ENCODE measurements at places on chromosomes 16 and 17.
A peak's percentile ranks its signal among the peaks of the same experiment; 100 is the strongest.

- DNase-seq: no peak
Observed at GRCh38 chr17:60095381-60095780, 16.7 kb upstream of the HEATR6 start.

GRCh38 chr16:68021490-68021889, 1.5 kb downstream of the DDX28 start:
- DNase-seq: no peak

GRCh38 chr17:1180958-1181752, 1.4 kb upstream of the ABR start:
- no peak for DNase-seq

GRCh38 chr17:73770115-73770848, 126.0 kb upstream of the SDK2 start:
- DNase-seq: peak; percentile 63

DNA sequence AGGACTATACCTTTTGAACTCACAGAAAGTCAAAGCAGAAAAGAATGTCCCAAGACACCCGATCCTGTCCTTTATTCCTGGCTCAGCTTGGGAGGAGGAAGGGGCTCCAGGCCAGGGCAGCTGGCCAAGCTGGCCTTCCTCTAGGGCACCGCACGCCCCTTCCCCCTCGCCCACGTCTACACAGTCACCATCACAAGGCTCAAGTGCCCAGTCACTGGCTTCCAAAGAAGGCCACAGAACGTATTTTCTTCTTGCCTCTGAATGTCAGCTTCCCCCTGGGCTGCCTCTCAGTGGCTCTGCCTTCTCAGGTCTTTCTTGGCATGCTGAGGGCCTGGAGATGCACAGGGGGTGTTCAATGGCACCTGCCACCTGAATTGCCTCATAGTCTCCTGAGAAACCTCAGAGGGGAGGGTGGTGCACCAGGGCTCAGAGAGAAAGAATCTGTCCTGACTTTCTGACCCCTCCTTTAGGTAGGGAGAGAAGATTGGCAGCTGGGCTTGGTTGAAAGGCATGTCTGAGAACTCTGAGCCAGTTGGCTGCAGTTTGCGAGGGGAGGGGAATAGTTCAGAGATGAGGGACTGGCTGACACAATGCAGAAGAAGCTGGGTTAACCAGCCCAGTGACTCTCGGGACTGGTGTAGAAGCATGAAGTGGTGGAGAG, 2.1 kb downstream of the DHRS11 start:
- no peak for DNase-seq

GRCh38 chr16:27779641-27780164, 229.8 kb downstream of the KATNIP start:
- DNase-seq: no peak

DNA sequence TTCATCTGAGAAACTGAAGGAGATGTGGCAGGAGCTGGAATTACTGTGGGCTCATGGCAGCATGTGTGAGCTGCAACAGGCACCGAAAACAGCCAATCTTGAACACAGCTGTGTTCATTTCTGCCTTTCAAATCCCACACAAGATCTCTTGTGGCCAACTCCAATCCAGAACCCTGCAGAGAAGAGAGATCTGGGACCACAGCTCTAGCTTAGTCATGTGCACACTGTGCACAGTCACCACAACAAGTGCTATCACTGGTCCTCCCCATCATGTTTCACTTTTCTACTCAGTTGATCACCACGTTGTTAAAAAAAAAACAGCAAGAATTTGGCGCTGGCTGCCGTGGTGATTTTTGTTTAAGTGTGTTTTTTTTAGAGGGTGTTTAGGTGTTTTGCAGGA, 254.5 kb upstream of the ELAC2 start:
- DNase-seq: no peak
